ENCODE measurements at places on chromosomes 1 and 21.

DNA sequence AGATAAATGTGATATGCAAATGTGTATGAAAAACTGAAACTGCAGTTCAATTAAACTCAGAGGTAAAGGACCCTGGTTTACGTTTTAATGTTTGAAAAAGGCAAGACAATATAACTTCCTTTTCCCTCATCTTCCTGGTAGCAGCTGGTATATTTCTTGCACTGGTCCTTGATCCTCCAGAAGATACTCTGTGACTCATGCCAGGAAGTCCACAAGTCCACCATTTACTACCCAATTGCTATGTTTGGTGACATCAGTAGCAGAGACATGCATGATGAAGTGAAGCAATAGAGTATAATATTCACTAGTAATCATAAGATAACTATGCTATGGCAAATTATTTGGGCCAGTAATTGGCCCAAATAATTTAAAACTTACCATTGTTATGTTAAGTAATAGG, 774.5 kb upstream of the NEGR1 start:
- DNase-seq, result no peak

GRCh38 chr1:8211883-8212579, 105.9 kb upstream of the SLC45A1 start:
- peak; percentile 65 for DNase-seq

DNA sequence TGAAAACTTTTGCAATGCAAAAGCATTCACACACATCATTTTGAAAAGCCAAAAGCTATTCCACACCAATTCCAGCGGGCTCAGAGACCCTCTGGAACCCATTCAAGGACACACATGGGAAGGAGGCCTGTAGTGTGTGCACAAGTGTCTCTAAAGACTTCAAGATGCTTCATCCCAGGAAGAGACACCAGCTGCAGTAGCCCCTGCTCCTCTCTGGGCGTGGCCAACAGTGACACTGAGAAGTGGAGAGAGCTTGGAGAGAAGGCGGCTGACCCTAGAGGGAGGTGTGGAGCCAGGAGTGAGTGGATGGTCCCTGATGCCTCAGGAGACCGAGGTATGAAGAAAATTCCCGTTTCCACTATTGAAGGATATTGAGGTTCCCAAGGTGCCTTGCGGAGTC, 14.9 kb upstream of the TNNI1 start:
- peak; percentile 30 for DNase-seq

- no peak for DNase-seq
These were observed 107.2 kb downstream of the RABGAP1L start for GRCh38 chr1:174266476-174266875.

DNA sequence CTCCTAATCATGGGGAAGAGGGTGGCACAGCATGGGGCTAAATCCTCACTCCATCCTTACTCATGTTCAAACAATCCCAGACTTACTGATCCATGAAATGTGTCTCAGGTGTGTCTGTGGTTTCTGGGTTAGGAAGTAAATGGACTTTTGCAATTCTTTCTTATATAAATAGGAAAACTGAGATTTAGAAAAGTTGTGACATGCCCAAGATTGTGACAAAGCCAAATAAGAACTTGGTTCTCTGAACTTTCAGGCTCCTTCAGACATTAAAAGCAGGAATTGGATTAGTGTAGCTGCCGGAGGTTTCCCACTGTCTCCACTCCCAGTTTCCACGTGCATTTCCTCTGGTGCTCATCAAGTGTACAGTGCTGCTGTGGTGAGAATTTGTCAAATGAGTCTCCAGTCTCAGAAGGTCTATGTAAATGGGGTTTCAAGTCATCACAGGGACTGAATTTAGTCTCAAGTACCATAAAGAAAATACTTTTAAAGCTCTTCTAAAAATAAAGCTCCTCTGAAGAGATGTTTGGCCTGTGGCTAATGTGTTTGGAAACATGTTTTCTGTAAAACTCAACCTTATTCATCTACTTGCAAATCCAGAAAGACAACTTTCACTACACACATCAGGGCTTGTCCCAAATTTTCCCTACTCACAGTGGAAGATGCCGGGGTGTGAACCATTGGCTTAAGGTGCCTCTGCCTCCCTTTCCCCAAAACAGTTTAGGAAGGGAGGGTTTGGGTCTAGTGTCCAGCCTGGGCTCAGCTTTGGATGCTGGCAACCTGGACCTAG, 115.2 kb downstream of the NGF start:
- DNase-seq, result no peak

DNA sequence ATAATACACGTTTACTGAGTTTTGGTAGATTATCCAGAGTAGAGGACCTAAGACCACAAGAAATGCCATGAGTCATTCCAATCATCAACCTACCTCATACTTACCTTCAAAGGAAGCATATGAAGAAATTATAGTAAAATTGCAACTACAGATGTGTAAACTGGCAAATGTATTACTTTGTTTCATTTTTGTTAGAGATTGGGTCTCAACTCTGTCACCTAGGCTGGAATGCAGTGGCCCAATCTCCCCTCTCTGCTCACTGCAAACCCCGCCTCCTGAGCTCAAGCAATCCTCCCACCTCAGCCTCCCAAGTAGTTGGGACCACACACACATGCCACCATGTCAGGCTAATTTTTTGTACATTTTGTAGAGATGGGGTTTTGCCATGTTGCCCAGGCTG, 5.2 kb downstream of the TMCO1 start:
- no peak for DNase-seq

DNA sequence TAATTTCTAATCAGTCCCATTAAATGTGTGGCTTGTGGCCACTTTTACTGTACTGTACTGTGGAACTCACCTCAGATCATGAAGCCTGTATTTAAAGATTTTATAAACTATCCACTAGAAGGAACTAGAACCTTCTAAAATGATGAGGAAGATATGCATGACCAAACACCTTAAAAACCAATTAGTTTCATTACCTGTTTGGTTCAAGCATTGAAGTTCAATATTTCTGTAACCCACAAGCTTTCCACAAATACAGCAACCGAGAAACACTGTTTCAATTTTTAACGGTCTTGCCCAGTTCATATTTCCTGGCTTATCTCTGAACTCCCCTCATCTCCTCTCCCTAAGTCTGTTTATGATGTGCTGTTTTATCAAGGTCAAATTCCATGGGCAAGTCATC, 264.3 kb upstream of the PLD5 start:
- DNase-seq, result no peak

DNA sequence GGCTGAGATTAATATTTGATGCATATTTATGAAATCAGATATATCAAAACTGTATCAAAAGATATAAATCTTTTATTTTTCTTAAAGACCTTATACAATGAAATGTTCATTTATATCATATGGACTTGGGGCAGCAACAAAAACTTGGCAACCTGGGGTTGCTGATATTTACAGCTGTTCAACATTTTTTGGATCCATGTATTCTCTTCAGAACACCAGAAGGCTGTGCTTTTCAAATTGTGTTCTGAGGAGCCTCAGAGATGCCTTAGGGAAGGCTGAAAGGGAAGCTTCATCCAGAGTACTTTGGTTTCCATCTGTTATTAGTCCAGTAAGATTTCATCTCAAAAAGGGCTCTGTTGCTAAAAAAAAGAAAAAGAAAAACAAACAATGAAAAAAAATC, 94.8 kb downstream of the DISC1 start:
- DNase-seq, result no peak

DNA sequence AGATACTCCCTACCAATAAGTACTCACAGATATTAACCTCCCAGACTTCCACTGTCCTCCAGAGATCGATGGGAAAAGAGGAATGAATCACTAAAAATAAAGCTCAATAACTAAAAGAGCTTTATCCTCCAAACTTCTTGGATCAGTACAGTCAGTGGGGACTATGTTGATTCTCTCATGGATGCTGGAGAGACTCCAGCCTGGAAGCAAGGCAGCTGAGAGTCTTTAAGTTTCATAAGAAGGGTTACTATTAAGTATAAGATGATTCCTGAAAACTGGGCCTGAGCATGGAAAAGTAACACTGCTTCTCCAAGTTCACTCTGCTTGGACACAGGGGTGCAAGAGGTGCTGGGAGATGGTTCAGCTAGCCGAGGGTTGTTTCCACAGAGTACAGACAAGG, 6.2 kb upstream of the DDR2 start:
- DNase-seq, result no peak

DNA sequence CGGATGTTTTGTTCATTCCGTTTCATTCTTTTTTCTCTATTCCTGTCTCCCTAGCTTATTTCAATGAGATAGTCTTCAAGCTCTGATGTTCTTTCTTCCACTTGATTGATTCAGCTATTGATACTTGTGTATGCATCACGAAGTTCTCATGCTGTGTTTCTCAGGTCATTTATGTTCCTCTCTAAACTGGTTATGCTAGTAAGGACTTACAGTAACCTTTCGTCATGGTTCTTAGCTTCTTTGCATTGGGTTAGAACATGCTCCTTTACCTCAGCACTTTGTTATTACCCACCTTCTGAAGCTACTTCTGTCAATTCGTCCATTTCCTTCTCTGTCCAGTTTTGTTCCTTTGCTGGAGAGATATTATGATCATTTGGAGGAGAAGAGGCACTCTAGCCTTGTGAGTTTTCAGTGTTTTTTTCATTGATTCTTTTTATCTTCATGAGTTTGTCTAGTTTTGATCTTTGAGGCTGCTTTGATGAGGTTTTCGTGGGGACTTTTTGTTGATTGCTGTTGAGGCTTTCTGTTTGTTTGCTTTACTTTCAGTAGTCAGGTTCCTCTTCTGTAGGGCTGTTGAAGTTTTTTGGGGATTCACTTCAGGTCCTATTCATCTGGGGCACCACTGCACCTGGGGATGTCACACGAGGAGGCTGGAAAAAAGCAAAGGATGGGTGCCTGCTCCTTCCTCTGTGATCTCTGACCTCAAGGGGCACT, 496.9 kb upstream of the LRRC7 start:
- DNase-seq, result no peak

DNA sequence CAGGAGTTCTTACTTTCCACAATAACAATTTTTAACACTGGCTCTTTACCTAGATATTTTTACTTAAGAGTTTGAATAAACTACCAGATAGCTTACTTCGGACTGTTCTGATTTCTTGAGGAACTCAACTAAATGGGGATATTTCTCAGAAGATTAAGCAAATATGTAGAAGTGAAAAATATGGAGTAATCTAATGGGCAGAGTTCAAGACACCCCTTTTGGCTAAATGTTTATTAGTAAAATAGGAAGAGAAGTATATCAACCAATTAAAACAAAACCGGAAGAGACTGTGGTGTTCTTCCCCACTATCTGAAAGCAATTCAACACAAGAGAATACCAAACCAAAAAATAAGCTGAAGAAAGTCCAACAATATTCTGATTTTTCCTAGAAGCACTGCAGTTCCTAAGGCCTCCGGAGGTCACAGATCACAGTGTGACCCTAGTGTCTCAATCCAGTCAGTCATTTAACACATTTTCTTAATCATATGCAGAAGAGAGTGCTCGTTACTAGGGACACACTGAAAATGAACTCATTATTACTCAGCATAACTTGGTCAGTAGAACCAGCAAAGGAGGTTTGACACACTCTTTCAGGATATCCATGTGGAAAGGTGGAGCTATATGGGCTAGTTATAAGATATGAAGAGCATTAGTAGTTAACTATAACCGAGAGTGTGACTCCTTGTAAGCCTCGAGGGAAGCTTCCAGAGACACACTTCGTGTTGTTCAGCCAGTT, 5.2 kb downstream of the SIPA1L2 start:
- no peak for DNase-seq

DNA sequence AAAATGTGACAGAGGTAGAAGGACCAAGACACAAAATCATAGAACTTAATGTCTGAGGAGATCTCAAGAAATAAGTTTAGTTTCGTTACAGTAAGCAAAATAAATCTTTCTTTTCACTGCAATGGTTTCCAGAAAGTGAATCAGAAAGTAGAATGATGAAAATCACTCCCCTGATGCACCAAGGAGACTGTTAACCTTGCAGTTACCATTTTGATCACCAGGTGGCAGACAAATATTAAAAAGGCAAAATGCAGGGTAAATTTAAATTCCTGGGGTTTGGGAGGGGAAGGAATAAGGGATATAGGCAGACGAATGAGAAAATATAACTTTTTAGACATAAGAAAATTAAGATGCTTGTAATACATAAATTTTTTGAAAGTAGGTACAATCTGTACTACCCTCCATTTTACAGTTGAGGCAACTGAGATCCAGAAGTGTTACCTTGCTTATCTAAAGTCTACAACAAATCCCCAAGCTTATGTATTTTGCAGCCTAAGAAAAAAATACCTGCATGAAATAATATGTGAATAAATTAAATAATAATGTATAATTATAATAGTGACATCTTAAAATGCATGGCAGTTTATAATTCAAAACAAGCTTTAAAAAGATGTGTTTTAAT, 253.2 kb downstream of the CRB1 start:
- peak; percentile 24 for DNase-seq

GRCh38 chr1:30165116-30165515, 558.3 kb downstream of the MATN1 start:
- no peak for DNase-seq

DNA sequence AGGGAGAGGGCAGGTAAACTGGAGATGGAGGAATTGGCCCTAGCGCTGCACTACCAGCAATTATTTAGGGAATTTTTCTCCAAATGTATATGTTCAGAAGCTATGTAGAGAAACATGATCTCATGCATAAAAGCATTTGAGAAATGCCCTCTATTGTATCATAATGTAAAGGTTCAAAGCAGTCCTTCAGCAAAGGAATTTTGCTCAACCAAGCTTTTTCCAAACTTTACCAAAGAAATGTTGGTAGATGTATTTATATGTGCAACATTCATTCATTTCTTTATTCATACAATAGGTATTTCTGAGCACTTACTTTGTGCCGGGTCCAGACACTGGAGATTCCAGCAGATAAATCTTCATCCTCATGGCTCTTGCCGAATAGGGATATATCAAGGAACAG, 64.4 kb downstream of the XCL1 start:
- DNase-seq, result no peak

Measured in HuH-7 (cell line).